ENCODE measurements at places on chromosomes 3 and 15. TPM values are rescaled to one million over a fixed set of nuclear protein-coding genes. Genes with fewer than 3 reads are reported as not detected.

Gene PRTG
- polyA plus RNA-seq: not detected

Gene KNSTRN
- polyA plus RNA-seq: 1.0 TPM

Gene SSUH2
- not detected for polyA plus RNA-seq

Gene P2RY14
- 0.36 TPM for polyA plus RNA-seq

Gene RTP1
- not detected for polyA plus RNA-seq

Gene ZBTB47
- polyA plus RNA-seq: not detected

Gene MEIS2
- not detected for polyA plus RNA-seq

Gene LARP6
- not detected for polyA plus RNA-seq

Gene NLGN1
- polyA plus RNA-seq: not detected

Gene ELL3
- polyA plus RNA-seq: 1.1 TPM

Gene CSTA
- polyA plus RNA-seq: not detected

Gene COLQ
- polyA plus RNA-seq: 9.7 TPM

Gene C3orf49
- polyA plus RNA-seq: not detected

Gene CADPS
- polyA plus RNA-seq: not detected

Gene HGD
- not detected for polyA plus RNA-seq

Gene KCNMB2
- not detected for polyA plus RNA-seq

Gene AADAC
- not detected for polyA plus RNA-seq

Gene LRRK1
- polyA plus RNA-seq: 0.50 TPM

Gene CCDC39
- polyA plus RNA-seq: not detected

Gene GPR62
- not detected for polyA plus RNA-seq

Gene HYAL2
- polyA plus RNA-seq: 10.3 TPM

Gene TMEM158
- not detected for polyA plus RNA-seq

Gene DISP2
- not detected for polyA plus RNA-seq

Gene PIF1
- not detected for polyA plus RNA-seq

Gene TTLL13
- not detected for polyA plus RNA-seq

Gene CNTN6
- polyA plus RNA-seq: not detected

Gene CCR3
- polyA plus RNA-seq: 0.60 TPM

Gene WWTR1
- polyA plus RNA-seq: 0.41 TPM

Gene SUSD5
- polyA plus RNA-seq: 0.21 TPM

Gene SETD5
- polyA plus RNA-seq: 51.4 TPM

Gene FOXL2NB
- not detected for polyA plus RNA-seq

Gene FANCD2OS
- not detected for polyA plus RNA-seq

Gene TAGLN3
- polyA plus RNA-seq: not detected

Gene TICRR
- 0.07 TPM for polyA plus RNA-seq

Gene NEDD4
- 3.7 TPM for polyA plus RNA-seq

Gene PLAAT1
- polyA plus RNA-seq: not detected

Gene CLRN1
- polyA plus RNA-seq: not detected

Gene SLC28A2
- not detected for polyA plus RNA-seq

Gene CYP8B1
- polyA plus RNA-seq: not detected

Gene FBXW12
- not detected for polyA plus RNA-seq

Gene NR1I2
- polyA plus RNA-seq: 0.46 TPM

Gene TRH
- not detected for polyA plus RNA-seq

Gene FSTL1
- not detected for polyA plus RNA-seq

Gene CLEC3B
- not detected for polyA plus RNA-seq

Gene ERICH6
- polyA plus RNA-seq: not detected

Gene CD86
- 1.8 TPM for polyA plus RNA-seq

Gene ANKRD34C
- polyA plus RNA-seq: not detected

Gene CKMT1A
- not detected for polyA plus RNA-seq

All from CD4-positive, alpha-beta memory T cell (primary cell).